SHP77 (cell line): ENCODE measurements at places on chromosomes 6 and 20.

DNA sequence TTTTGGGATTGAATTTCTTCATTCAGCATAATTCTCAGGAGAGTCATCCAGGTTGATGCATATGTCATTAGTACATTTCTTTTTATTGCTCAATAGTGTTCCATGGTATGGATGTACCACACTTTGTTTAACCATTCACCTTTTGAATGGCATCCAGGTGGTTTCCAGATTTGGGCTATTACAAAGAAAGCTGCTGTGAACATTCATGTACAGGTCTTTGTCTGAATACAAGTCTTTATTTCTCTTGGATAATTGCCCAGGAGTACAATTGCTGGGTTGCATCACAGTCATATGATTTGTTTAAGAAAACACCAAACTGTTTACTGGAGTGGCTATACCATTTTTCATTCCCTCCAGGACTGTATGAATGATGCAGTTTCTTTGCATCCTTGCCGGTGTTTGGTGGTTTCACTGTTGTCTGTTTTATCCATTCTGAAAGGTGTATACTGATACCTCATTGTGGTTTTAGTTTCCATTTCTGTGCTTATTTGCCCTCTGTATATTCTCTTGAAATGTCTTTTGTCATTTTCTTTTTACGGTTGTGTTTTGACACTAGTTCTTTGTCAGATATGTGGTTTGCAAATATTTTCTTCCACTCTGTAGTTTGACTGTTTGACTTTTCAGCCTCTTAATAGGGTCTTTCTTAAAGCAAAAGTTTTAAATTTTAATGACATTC lies 8.8 kb downstream of the CDKAL1 start:
- DNase-seq, result peak; percentile 81

- no peak for DNase-seq
Measured at GRCh38 chr6:133631421-133631820, 257.5 kb upstream of the TCF21 start.

- DNase-seq, result no peak
Measured at GRCh38 chr6:159982731-159983506, 14.0 kb downstream of the IGF2R start.

- no peak for DNase-seq
Measured at GRCh38 chr6:141753180-141753579, 379.5 kb upstream of the GJE1 start.

GRCh38 chr20:58988565-58988882 lies 7.5 kb downstream of the NELFCD start:
- DNase-seq, result no peak

DNA sequence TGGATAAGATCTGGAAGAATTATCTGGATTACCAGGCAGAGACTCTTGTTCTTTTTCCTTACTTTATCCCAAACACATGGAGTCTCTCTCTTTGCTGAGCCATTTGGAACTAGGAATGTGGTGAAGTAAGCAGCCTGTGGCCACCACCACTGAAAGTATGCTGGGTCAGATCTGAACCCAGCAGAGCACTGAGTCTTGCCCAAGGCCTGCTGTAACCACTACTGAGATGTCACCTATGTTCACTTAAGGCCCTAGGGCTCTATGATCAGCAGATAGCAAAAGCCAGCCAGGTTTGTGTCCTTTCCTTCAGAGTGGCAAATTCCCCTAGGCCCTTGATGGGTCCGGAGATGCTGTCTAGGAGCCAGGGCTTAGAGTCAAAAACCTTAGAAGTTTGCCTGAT lies 103.3 kb upstream of the PLN start:
- no peak for DNase-seq

DNA sequence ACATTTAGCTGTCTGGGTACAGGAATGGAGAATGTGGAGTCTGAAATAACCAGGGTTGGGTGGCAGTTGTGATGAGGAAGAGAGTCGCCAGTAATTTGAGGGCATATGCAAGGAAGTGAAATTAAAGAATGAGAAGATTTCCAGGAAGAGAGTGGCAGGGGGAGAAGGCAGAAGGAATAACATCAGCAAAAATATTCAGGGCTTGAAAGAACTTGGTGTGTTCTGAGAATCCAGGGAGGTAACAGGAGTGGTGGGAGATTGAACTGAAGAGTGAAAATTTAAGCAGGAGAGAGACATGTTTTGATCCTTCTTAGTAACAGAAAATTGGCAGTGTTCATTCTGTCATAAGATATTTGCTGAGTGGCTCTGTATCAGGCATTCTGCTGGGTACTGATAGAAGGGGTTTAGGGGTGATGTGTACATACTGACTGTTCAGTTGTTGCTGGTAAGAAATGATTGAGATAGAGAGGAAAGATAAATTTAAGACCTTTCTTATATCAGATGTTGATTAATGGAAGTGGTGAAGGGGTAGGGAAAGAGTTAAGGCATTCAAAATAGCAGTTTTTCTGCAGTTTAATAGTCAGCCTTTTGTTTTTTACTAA lies 54.7 kb downstream of the PHF20 start:
- DNase-seq, result no peak

DNA sequence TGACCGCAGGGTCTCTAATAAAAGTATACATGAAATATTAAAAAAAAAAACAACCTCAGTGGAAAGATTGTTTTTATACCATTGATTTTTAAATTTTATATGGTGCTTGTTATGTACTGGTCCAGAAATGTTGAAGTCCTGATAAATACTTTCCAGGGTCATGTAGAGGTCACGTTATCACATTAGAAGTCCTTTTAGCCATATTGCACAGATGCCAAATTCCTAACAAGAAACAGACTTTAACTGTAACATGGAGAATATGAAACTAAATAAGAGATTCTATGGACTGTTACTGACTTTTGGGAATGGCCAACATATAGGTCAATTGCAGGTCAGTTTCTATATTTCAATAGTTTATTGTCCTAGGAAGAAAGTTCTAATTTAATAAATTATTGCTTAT lies 89.0 kb downstream of the ADGRB3 start:
- DNase-seq, result no peak

DNA sequence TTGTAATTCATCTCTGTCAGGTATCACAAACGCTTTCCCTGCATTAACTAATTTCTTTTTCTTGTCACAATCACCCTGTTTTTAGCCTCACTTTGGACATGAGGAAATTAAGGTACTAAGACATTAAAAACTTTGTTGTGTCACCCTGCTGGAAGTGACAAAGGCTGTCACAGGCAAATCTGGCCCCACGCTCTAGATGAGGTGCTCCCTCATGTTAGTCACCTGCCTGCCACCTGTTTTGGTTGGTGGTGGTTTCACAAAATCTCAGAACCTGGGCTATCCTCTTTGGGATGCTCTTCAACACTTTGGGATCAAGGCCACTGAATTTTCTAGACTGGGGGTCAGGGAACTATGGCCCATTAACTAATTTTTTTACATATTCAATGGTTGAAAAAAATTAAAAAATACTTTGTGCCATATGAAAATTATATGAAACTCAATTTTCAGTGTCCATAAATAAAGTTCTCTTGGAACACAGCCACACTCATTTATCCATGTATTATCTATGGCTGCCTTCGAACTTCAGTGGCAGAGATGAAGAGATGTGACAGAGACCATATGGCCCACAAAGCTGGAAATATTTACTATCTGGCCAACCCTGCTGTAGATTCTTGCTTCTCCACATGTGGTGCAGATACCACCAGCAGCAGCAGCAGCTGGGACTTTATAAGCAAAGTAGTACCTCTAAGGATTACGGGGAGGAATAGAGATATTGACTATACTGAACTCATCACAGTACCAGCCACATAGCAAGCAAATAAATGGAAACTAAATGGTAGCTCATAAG lies 16.1 kb upstream of the TNFAIP3 start:
- DNase-seq, result no peak

DNA sequence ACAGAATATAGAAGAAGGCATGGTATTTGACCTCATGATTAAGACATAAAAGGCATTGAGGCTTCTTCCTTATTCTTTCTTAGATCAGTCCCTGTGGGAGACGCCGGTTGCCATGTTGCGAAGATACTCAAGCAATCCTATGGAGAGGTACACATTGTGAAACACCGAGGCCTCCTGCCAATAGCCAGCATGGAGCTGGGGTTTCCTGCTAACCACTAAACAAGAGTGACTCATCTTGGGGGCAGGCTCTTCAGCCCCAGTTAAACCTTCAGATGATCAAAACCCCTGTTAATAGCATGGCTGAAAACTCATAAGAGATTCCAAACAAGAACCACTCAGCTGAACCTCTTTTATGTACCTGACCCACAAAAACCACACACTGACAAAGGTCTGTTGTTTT lies 478.8 kb downstream of the CD83 start:
- no peak for DNase-seq

- DNase-seq, result no peak
Measured at GRCh38 chr6:152651986-152652385, 14.8 kb upstream of the SYNE1 start.

GRCh38 chr20:34271956-34272355 lies 30.7 kb downstream of the ASIP start:
- no peak for DNase-seq

GRCh38 chr6:34527751-34528670 lies 28.1 kb downstream of the SPDEF start:
- DNase-seq, result no peak
